ENCODE measurements at places on chromosomes 16 and 17.
A peak's percentile ranks its signal among the peaks of the same experiment; 100 is the strongest.

DNA sequence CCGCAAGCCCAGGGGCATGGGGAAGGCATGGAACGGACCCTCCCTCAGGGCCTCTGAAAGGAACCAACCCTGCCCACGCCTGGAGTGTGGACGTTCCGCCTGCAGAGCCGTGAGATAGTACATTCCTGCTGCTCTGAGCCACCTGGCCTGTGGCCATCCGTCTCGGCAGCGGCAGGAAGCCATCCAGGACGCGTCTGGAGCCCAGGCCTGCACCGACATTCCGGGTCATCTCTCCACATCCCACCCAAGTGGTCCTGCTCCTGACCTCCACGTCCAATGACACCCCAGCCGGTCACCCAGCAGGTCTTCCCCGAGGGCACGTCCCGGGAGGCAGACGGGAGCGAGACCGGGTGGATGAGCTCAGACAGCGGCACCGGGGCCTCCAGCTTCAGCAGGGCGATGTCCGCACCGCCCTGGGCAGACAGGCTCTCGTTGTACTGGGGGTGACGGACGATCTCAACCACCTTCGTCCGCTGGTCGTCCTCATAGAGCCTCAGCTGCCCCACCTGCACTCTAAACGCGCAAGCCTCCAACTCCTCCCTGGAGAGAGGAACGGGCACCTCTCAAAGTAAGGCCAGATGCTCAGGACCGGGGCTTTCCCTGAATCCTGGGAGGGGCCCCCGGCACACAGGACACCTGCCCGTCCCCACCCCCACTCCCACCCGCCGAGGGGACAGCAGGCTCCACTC, 21.3 kb upstream of the UBE2I start:
- DNase-seq = no peak

DNA sequence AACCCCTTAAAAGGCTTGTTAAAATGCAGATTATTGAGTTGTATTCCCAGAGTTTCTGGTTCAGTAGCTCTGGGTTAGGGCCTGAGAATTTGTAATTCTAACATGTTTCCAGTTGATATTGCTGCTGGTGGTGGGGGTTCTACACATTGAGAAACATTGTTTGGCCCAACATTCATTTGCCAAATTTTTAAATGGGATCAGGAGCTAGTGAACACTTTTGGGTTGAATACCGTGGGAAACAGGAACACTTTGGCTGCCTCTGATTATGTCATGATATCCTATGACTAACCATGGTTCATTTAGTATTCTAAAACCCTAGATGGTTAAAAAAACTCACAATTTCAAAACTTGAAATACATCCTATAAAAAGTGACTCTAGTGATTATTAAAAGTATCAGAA, 89.3 kb downstream of the RPGRIP1L start:
- DNase-seq = no peak

GRCh38 chr16:19210968-19211367, 42.9 kb downstream of the SYT17 start:
- peak; percentile 39 for DNase-seq

GRCh38 chr16:35750157-35750689, 2290.8 kb downstream of the TP53TG3F start:
- DNase-seq = no peak

- no peak for DNase-seq
These were observed 10.8 kb upstream of the DOK4 start for GRCh38 chr16:57497121-57497520.

DNA sequence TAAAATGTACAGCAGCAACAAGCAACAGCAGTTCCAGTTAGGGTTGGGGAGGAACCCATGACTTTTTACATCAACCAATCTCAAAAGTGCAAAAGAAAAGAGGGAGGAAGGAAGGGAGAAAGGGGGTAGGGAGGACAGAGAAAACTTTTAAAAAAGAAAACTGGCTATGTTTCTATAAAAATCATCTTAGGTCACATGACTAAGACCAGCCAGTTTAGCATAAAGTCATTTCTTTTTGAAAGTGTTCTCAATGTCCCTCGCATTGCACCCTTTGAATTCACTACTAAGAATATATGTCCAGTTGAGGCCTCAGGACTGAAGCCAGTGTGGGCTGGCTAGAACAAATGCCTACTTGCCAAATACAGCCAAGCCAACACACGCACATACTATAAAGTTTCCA, 28.9 kb downstream of the DCUN1D3 start:
- no peak for DNase-seq

GRCh38 chr17:2082003-2082781, 27.3 kb downstream of the HIC1 start:
- no peak for DNase-seq

- DNase-seq = peak; percentile 36
These were observed 70.0 kb upstream of the PMFBP1 start for GRCh38 chr16:72241930-72242329.

DNA sequence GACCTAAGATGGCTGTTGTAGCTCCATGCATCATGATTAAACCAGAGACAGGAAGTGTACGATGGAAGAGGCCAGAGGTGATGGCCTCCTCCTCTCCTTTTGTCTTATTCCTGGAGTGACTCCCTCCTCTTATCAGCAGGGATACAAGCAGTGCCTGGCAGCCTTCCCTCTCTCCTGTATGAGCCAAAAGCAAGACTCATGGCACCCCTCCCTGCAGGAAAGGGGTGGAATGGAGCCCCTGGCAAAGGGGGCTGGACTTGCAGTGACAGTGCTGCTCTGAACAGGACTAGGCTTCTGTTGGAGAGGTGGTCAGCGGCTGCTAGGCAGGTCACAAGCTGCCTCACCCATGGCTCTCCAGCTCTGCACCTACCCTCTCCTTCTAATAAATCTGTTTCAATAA, 8.4 kb downstream of the TXNL4B start:
- DNase-seq = no peak

GRCh38 chr16:48963901-48964615, 317.6 kb downstream of the CBLN1 start:
- DNase-seq = no peak

- no peak for DNase-seq
These were observed 1.3 kb upstream of the DNAI2 start for GRCh38 chr17:74272731-74273201.
